Activated CD4-positive, alpha-beta memory T cell treated with anti-CD3 and anti-CD28 coated beads for 36 hours (primary cell): ENCODE measurements at places on chromosomes 1 and 21. TPM values are rescaled to one million over a fixed set of nuclear protein-coding genes. Genes with fewer than 3 reads are reported as not detected.

Gene KCNT2
- total RNA-seq = not detected

Gene TRPM2
- total RNA-seq = 1.6 TPM

Gene UBQLN4
- total RNA-seq = 32.9 TPM

Gene PPFIA4
- 21.4 TPM for total RNA-seq

Gene LCK
- 246 TPM for total RNA-seq

Gene LDLRAD2
- total RNA-seq = not detected
